ENCODE measurements at places on chromosomes 13 and 19.

GRCh38 chr13:80342471-80343371 lies 1.8 kb upstream of the SPRY2 start:
- DNase-seq, result no peak

DNA sequence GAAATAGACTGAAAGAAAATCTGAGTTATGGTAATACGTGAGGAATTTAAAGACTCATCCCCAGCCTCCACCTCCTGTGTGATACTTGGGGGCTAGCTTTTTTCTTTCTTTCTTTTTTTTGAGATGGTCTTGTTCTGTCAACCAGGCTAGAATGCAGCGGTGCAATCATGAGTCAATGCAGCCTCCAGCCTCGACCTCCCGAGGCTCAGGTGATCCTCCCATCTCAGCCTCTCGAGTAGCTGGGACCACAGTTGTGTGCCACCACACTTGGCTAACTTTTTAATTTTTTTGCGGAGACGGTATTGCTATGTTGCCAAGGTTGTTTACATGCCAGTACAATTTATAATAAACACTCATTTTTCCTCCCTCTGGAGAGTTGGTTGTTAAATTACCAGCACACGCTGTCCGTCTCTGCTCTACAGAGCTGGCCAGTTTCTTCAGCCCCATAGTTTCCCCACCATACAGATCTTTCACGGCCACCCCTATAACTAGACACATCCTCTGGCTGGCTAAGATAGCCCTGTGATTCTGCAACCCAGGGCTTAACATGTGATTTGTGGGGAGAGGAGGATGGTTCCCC lies 4.8 kb downstream of the TNFSF9 start:
- no peak for DNase-seq

DNA sequence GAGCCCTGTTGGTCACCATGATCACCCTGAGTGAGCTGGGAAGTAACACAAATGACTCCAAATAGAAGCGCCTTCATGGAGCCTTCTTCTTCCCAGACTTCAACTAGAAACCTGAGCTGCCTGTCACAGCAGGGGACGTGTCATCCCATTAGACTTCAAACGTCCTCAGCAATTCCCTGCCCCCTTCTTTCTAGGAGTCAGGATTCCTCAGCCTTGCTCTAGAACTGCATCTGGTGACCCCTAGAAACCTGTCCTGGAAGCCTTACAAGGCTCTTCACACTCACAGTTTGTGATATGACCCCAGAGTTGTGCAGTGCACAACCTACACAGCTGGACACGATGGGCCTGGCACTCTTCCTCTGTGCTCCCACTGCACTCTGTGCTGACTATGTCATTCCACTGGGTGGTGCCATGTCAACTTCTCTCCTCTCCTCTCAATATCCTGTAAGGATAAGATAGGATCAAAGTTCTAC lies 23.6 kb upstream of the TTYH1 start:
- no peak for DNase-seq

- DNase-seq, result no peak
These were observed 13.0 kb downstream of the ERICH4 start for GRCh38 chr19:41455936-41456335.

GRCh38 chr13:114089751-114090400 lies 42.5 kb downstream of the RASA3 start:
- no peak for DNase-seq

- no peak for DNase-seq
These were observed 112.3 kb upstream of the KLF12 start for GRCh38 chr13:74246487-74246886.

- DNase-seq, result no peak
These were observed at the start of gene GARIN5B for GRCh38 chr19:55362990-55363716. TSS of gene GARIN5B (minus strand) at chr19:55363260. CDS start at chr19:55363066, 194 bp downstream.
